ENCODE measurements at places on chromosomes 1 and 21.

GRCh38 chr1:208868554-208868953 is 624.4 kb upstream of the PLXNA2 start:
- DNase-seq = no peak

GRCh38 chr1:183845681-183846080 is 40.8 kb downstream of the RGL1 start:
- no peak for DNase-seq

DNA sequence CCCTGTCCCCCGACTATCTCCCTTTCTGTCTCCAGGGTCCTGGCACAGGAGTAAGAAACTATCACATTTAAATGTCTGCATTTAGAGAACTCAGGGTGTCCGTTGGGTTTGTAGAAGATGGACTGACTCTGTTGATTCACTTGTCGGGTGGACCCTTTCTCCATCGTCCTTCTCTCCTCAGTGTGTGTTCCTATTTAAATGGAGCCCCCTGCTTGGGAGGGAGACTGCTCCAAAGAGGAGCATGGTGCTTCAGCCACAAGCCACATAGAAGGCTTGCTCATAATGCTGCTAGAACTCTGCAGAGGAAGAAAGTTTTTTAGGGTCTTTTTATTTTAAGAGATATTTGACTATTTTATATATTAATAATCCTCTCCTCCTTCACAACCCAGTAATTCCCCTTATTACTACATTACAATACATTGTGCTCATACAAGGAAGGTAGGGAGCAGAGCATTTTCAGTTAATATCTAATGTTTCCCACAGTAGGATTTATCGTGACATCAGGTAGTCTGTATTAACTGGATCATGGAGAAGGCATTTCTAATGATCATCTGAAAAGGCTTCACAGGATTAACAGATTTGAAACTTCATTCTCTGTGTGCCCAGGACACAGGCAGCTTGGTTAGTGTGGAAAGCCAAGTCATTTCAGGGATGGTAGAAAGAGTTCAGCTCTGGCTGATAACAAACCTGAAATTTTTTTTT is 13.8 kb downstream of the FGGY start:
- DNase-seq = no peak

DNA sequence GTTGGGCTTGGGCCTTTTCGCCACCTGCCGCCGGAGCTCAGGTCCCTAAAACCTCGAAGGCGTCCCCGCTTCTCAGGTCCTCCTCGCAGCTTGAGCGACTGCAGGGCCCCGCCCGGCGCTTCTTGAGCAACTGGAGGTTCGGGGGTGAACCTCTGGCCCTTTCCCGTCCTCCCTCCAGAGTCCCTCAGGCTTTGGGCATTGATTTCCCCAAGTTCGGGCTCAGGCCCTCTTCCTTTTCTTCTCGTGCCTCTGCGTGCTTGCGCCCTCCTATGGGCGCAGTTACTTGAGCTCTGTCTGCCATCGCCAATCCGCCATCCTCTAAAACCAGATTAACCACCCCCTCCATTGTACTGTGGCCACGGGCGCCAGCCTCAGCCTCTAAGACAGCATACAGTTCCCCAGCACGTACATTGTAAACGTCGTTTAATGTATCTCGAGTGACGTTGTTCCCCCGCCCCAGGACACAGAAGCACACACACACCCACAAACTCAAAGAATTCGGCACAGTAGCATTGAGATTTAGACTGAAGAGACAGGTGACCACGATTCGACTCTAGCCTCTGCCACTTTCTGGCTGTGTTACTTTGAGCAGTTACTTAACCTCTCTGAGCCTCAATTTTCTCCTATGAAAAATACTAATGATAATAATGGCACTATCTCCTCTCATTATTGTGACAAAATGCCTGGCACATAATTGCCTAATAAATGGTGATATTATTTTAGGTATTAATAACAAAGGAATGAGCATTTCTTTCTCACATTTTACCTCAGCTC is 22.6 kb downstream of the BTG2 start:
- DNase-seq = no peak

- no peak for DNase-seq
Measured at GRCh38 chr1:163263818-163264655, 57.7 kb upstream of the NUF2 start.

DNA sequence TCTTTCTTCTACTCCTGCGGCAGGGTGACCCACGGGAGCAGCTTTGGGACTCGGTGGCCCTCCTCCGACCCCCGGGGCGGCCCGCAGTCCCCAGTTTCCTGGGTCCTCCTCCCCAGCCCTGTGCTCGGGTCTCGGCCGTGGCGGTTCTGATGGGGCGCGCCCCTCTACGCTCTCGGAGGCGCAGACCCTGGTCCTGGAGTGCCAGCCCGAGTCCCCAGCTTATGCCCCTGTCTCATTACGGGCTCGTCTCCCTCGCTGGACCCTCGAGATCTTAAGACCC is 430 bp downstream of the BTG2 start:
- DNase-seq = no peak

DNA sequence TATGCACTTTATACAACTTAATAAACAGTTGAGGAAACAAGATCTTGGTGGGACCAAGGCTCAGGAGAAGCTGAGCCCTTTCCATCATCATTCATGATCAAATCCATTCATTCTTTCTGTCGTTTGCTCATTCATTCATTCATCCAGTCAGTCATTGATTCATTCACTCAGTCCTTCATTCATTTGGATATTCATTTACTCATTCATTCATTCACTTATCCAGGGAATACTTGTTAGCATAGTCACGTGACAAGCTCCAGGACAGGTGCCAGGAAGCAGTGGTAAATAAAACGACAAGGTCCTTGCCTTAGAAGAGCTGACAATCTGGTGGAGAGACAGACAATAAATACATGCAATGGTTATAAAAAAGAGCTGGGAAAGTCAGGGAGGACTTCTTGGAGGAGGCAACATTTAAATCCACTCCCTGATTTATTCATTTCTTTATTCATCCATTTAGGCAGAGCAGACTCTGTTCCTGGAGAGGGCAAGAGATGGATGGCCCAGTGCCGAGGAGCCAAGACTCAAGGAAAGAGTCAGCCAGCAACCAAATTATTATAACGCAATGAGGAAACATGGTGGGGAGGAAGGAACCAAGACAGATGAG is 74.1 kb upstream of the CASZ1 start:
- DNase-seq = no peak

- no peak for DNase-seq
Measured at GRCh38 chr21:42233067-42233961, 14.4 kb downstream of the ABCG1 start.

DNA sequence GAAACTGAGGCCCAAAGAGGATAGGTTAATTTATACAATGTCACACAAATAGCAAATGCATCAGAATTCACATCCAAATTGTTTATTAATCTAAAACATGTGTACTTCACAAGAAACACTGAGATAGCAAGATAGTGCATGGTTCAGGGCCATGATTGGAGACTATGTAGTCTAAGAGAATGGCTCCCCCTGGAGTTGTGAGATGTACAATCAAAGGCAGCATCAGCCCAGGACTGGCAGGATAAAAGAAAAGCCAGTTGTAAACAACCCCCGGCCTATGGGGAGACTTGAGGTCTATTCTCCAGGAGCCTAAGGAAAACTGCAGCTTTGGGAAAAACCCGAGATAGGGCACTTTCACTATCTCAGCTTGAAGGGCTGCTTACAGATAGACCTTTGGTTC is 511.0 kb downstream of the OMA1 start:
- no peak for DNase-seq

DNA sequence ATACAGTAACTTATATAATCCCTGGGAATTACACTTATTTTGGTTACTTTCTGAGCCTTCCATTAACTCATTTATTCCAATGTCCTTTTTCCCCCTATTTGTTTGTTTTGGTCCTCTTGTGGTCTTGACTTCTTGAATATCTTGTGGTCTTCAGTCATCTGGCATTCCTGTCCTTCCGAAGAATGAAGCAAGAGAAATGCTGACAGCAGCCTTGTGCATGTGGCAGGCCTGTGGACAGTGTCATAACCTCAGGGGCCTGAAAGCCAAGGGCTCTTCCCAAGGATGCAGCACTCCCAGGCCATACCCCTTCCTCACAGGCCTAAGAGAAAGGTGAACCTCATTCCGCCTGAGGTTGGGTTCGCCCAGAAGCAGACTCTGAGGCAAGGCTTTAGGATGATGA is 470.2 kb downstream of the DISC1 start:
- DNase-seq = no peak

GRCh38 chr1:208241512-208241911 is 2.7 kb downstream of the PLXNA2 start:
- no peak for DNase-seq

DNA sequence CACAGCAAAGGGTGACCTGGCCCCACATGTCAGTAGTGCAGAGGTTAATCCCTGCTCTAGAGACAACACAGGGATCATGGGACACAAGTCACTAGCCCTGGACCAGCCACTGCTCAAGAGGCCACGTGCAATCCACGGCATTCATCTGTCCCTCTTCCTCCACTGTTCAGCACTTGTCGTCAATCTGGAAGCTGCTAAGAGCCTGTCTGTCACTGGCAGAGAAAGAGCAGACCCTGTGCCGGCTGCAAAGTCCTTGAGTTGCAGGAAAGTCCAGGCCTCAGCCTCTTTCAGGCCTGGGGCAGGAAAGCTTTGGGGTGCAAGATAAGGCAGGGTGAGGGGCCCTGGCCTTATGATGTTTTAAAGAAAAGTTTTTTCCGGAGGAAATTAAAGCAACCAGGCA is 16.7 kb downstream of the CELA2B start:
- no peak for DNase-seq

- no peak for DNase-seq
Measured at GRCh38 chr1:179588425-179589024, 3.1 kb upstream of the TDRD5 start.

DNA sequence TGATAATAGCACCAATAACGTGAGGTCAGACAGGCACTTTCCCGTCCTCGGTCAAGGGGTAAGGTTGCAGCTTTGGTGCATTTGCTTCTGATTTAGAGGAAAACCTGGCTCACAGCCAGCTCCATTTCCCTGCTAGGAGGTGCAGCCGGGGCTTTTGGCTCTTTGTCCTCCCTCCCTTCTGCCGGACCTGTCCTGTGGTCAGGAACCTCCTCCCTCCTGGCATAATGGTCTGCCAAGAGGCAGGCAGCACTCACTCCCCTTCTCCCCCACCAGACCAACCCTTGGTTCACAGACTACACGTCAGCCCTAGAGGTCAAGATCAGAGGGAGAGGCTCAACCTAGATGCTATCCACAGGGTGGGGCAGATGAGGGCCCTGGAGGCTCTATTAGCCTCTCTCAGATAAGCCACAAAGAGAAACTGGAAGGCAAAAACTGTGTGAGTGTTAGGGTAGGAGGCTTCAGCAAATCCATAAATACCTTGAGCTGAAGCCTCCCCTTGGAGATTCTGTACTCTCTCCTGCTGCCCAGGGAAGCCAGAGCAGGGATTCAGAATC is 64.8 kb downstream of the PLXNA2 start:
- DNase-seq = no peak

GRCh38 chr1:13549521-13549920 is 34.1 kb upstream of the PDPN start:
- DNase-seq = no peak

DNA sequence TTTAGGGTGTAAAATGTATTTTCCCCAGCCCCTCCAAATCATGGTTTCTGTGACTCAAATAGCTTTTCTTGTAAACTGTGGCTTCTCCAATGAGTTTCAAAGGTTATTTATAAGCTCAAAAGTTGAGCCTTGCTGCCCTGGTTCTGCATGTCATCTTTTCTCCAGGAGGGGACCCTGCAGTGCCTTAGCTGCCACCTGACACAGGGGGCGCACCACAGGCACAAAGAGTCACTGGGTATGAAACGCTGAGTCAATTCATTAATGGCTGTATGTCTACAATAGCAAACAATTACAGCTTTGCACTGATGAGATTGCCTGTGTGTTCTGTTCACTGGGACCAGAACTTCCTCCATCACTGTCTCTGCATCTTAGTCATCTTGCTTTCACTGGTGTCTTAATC is 100.8 kb downstream of the PCP4 start:
- DNase-seq = no peak

GRCh38 chr1:187517546-187517945 is 688.8 kb downstream of the PLA2G4A start:
- no peak for DNase-seq

GRCh38 chr1:160359559-160360226 is 7.2 kb upstream of the NHLH1 start:
- DNase-seq = no peak

- no peak for DNase-seq
Measured at GRCh38 chr1:231313661-231314060, 24.0 kb downstream of the EXOC8 start.

GRCh38 chr1:157678721-157679120 is 21.8 kb downstream of the FCRL3 start:
- DNase-seq = no peak

DNA sequence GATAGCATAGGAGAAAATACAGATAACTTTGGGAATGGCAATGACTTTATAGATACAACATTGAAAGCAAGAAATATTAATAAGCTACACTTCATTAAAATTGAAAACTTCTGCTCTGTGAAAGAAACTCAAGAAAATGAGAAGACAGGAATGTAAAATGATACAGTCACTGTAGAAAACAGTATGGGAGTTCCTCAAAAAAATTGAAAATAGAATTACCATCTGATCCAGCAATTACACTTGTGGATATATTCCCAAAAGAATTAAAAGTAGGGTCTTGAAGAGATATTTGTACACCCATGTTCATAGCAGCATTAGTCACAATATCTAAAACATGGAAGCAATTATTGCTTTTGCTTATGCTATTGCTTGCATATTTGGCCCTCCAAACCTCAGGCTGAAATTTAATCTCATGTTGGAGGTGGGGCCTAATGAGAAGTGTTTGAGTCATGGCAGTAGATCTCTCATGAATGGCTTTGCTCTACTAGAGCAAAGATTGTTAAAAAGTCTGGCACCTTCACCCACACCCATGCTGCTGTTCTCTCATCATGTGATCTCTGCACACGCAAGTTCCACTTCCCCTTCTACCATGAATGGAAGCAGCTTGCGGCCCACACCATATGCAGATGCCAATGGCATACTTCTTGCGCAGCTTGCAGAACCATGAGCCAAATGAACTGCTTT is 15.3 kb upstream of the AHCYL1 start:
- no peak for DNase-seq

GRCh38 chr1:197788741-197789739 is 13.8 kb upstream of the DENND1B start:
- no peak for DNase-seq

Measured in epithelial cell of prostate (primary cell).